ENCODE measurements at places on chromosomes 12 and 14.

GRCh38 chr14:71533390-71533789 is 398.8 kb upstream of the RGS6 start:
- no peak for DNase-seq

DNA sequence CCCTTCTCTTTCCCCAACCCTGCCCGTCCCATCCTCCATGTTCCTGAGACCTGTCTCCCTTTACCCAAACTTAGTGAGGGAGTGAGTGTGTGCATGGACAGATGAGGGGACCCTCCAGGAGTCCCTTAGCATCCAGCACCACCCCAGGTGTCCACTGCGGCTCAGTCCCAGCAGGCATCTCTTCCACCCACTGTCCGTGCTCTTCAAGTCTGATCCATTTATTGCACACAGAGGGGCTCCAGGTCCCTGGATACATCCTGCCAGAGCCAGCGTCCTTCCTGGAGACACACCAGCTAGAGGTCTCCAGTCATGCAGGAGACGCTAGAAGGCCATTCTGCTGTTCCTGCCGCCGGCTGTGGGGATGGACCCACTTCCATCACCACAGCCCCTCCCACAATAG is 239.2 kb downstream of the ADGRD1 start:
- DNase-seq: no peak

DNA sequence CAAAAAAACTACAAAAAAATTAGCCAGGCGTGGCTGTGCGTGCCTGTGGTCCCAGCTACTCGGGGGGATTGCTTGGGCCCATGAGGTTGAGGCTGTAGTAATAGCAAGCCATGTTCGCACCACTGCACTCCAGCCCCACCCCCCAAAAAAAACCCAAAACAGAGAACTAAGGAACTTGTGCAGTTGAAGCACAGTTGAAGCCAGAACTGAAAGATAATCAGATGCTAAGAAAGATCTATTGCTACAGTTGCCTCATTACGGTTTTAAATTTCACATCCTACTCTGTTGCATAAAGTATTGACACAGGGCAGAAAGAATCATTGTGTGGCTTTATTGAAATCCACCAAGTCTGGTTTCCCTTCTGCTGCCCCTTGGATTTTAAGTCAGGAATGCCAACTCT is 3.8 kb downstream of the CS start:
- DNase-seq: no peak

DNA sequence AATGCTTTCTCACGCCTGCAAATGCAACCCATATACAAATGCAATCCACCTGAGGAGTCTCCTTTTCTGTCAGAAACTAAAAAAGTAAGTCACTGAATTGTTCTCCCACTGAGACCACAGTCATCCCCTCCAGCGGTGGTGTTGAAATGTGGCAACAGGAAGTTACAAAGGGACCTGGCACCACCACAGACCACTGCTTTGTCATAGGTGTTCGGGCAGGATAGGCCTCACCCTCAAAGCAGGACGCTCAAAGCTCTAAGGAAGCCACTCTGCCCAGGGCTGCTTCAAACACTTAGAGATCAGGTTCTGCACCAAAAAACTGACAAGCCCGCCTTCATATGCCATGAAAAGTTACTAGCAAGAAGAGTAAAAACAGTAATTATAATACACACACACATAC is 11.3 kb downstream of the PHLDA1 start:
- no peak for DNase-seq

DNA sequence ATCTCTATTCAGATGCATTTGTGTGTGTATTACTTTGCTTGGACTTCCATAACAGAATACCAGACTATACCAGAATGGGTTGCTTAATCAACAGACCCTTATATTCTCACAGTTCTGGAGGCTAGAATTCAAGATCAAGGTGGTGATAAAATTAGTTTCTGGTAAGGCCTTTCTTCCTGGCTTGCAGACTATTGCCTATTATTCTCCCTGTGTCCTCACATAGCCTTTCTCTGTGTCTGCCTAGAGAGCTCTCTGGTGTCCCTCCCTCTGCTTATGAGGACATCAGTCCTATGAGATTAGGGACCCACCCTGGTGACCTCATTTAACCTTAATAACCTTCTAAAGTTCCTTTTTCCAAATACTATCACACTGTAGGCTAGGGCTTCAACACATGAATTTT is 106.0 kb downstream of the FAR2 start:
- DNase-seq: no peak

GRCh38 chr12:129607301-129607700 is 296.5 kb downstream of the TMEM132D start:
- DNase-seq: no peak

DNA sequence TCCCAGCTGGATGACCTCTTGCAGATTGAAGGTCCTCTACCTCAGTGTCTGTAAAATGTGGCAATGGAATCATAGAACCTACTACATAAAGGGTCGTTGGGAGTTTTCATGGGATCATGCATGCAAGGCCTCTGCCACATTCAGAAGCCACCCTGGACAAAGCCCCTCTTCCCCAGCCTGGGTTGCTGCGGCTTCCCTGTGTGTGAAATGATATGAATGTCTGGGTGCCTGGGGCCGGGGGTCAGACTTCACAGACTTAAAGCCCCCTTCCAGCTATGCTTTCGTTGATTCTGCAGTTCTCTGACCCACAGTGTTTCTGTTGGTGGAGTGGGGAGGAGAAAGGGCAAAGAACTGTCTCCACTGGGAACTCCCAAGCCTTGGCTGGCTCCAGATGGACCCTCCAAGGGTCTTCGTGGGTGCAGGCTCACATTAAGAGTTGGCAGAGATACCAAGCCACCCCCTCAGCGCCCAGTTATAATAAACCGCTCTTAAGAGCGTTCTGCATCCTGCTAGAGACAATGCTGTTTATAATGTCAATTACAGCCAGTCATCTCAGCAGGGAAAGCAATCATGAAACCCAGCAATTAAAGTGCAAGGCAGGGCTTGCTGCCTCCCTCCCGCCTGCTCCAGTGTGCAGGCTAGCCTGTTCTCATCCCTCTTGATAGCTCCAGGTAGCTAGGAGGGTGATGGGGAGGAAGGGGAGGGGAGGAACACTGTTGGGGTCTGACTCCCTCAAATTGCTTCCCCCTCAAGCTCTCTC is 210.9 kb upstream of the FKBP4 start:
- no peak for DNase-seq

- DNase-seq: no peak
These were observed 307.9 kb downstream of the CACNA1C start for GRCh38 chr12:2360630-2361170.

- no peak for DNase-seq
These were observed 21.8 kb downstream of the SENP1 start for GRCh38 chr12:48084066-48084465.

GRCh38 chr14:91728616-91729183 is 3.2 kb downstream of the CATSPERB start:
- DNase-seq: no peak

DNA sequence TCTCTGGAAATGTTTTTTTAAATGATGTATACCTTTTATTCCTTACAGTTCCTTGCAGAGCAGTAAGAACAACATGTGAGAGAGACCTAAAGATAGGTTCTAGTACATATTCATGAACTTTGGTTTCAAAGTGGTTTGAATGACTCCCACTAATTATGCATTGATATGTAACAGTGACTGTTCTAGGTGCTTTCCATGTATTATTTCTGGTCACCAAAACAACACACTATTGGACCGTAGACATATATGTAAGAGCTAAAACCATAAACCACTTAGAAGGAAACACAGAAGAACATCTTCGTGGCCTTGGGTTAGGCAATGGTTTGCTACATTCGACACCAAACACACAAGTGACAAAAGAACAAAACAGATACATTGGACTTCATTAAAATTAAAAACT is 37.9 kb downstream of the SOX5 start:
- DNase-seq: no peak

- DNase-seq: no peak
These were observed 955.5 kb downstream of the TMTC2 start for GRCh38 chr12:83642205-83642604.

Measured in frontal cortex (tissue), 4 donors.